ENCODE measurements at places on chromosomes 16 and 17.
A peak's percentile ranks its signal among the peaks of the same experiment; 100 is the strongest.

DNA sequence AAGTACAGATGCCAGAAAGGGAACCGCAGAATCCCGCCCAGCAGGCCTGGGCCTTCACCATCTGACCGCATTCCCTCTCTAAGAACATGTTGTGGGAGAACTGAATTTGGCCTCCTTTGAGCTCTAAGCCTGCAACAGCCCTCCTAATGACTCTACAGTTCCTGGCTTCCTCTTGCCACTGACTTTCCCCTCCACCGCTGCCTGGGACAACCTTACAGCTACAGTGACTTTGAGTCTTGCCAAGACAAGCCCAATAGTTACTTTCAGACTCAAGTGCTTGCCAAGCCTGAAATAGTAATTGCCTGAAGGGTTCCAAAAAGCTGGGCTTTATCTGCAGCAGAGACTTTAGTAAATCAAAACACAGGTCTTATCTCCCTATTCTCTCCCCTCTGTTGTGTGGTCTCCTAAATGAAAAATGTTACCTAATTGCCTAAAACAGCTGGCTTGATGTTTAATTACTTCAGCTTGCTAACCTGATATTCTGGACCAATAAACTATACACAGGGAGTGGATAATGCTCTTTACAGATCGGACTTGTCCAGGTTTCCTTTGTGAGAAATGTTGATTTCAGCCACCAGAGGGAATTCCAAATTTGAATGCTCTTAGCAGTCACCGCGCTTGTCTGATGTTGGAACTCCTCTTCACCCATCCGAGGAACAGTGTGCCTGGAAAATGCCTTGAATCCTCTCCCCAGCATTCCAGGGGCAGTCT lies 85.1 kb upstream of the TBX2 start:
- no peak for DNase-seq

- no peak for DNase-seq
Observed at GRCh38 chr16:83458612-83459011, 349.2 kb upstream of the HSBP1 start.

DNA sequence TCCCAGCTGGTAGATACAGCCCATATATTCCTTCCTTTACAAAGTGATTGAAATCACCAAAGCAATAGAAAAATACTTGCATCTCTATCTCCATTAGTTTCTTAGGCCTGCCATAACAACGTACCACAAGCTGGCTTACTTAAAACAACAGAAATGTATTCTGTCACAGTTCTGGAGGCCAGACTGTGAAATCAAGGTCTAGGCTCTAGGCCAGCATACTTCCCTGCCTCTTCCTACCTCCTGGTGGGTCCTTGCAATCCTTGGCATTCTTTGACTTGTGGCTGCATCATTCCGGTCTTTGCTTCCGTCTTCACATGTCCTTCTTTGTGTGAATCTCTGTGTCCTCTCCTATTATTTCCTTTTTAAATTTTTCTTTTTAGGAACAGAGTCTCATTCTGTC lies 62.5 kb downstream of the ERCC4 start:
- no peak for DNase-seq

DNA sequence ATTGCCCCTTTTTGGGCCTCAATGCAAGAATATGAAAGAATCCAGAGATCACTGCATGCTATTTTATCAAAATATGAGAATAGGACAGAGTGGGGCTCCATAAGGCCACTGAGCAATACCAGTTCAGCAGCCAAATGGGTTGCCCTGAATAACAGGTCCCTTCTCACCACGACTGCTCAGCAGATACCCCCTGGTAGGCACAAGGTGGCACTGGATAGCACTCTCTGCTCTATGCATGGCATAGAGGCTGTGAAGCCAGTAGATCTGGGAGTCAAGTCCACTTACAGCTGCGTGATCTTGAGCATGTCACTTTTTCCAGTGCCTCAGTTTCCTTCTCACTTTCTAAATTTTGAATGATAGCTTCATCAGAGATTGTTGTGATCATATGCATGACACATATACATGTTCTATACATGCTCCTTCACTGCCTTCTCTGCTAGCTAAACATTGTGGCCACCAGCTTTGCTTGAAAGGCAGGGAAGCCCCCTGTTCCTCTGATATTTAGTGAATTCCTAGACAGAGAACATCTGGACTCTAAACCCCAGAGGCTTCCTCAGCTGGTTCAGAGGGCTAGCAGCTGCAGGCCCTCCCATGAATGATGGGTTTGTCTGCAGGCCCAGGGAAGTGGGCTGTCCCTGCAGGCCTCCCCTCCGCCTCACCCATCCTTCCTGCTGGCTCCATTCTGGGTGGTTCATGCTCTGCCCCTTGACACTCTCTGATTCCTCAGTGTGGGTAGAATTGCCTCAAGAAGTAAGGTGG lies 84.9 kb upstream of the ASIC2 start:
- DNase-seq, result no peak

GRCh38 chr17:81120149-81120484 lies 45.2 kb upstream of the PVALEF start:
- no peak for DNase-seq

DNA sequence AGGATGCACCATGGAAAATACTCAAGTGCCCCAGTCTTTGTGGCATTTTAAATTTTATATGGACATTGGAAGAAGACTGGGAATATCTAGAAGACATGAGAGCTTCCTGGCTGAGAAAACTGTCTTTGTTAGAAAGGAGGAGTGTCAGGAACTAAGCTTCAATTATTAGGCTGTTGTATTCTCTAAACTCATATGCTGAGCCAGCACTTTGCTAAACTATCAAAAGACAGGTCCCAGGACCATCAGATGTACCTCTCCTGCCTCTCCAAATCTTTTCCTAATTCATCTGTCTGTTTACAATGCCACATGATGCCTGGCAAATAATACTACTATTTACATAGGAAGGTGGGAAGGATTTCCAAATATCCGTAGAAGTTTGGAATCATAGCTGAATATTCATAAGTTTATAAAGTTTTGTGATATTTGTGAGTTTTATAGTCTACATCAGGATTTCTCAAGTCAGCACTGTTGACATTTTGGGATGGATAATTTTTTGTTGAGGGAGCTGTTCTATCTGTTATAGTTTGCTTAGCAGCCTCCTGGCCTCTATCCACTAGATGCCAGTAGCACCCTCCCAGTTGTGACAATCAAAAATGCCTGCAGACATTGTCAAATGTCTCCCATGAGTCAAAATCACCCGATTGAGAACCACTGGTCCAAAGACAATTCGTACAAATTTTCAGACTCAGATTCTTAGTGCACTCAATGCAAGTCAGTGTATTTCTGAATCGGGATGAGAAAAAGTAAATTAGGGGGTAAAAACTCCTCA lies 61.2 kb upstream of the NETO2 start:
- DNase-seq, result no peak

- DNase-seq, result no peak
Observed at GRCh38 chr16:77562497-77562896, 127.7 kb upstream of the ADAMTS18 start.

DNA sequence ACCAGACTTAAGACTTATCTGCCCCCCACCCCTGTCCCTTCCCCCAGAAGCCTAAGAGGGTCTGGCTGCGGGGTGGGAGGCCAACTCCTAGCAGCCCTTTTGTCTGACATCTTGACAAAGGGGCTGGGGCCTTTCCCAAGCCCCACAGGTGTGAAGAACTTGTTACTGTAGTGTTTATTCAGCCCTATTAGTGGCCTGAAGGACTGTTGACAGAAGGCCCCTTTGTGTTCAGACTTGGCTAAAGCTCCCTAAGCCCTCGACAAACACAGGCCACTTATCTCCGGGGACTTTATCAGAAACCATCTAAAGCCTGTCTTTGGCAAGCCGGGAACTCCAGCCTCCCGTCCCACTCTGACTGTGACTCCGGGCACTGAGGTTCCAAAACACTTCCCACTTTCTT lies 129.8 kb downstream of the NTN1 start:
- DNase-seq, result no peak

- DNase-seq, result no peak
Observed at GRCh38 chr16:16176328-16176727, 47.0 kb downstream of the ABCC6 start.

- DNase-seq, result no peak
Observed at GRCh38 chr17:47846716-47847340, 4.1 kb downstream of the SP6 start.

DNA sequence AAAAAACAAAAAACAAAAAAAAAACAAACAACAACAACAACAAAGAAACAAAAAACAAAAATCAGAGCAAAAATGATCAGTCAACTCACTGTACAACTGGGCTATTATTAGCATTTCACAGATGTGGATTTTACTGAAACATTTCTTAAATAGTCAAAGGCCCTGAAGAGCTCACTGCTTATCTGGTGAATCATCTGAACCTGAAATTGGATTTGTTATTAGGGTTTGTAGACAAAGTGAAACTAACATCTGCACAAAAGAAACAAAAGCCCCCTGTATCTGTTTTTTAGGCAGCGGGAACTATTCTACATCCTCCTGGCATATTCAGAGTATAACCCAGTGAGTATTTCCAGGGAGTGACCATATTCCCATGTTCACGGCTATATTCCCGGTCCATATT lies 32.6 kb upstream of the KSR1 start:
- no peak for DNase-seq

DNA sequence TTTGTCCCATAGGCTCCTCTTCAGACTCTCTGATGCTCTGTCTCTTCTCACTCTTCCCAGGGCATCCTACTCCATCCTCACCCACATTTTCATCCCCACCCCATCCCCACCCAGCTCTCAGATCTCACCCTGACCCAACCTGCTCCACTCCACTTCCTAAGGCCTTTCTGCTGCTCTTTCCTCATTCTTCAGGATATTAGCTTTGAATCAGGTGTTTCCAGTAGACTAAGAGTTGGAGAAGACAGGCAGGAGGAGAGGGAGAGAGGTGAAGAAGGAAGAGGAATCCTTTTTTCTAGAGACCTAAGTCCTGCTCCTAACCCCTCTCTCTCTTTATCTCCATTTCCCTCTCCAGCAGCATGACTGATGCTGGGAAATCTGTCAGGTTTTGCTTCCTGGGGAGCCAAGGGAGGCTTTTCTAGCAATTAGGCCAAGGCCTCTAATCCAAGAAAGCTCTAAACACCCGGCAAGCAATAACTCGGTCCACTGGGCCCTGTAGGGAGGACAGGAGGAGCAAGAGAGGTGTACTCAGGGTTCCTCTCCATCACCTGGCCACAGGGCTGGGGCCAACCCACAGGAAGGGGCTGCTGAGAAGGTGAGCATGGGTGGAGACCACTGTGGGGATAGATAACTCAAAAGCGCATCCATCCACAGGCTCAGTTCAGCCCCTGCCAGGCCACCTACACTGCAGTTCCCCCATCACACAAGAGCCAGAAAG lies 133.3 kb downstream of the TMEM132E start:
- no peak for DNase-seq

GRCh38 chr16:2792940-2793339 lies 5.3 kb upstream of the PRSS41 start:
- DNase-seq, result no peak

DNA sequence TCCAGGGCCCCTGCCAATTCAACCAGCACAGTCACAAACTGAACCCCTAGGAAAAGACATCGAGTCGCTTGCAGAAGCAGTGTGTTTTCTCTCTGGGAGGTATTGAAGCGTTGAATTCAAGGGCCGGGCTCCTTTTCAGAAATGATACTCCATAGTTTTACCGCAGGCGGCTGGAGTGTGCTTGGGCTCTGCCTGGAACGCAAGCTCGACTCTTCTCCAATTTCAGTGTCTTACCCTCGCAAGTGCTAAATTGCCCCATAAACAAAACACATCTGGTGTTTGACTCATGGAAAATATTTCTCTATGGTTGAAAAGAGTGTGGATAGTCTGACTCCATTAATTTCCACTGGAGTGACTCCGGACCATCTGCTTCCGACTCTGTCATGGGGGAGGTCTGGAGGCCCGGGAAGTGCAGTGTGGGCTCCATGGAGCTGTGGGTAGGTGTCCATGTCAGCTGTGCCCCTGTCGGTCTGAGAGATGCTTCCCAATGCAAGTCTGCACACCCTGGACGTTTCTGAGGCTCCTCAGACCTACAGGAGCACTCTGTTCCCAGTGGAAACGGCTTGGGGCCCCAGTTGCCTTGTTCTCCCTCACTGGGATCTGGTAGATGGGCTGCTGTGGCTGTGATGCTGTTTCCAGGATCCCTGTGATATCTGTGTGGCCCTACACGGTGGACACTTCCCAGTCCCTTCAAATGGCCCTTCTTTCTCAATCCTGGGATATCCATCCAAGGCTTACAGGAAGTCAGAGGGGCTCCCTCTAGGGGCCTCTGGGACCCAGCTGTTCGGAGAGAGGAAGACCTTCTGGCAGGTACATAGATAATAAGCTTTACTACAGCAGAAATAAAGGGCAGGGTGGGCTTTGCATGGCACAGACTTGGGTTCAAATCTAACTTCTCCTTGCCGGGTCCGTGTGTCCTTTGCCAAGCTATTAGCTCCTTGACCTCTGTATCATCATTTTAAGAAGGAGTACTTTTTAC lies 119.8 kb upstream of the CDH13 start:
- no peak for DNase-seq

DNA sequence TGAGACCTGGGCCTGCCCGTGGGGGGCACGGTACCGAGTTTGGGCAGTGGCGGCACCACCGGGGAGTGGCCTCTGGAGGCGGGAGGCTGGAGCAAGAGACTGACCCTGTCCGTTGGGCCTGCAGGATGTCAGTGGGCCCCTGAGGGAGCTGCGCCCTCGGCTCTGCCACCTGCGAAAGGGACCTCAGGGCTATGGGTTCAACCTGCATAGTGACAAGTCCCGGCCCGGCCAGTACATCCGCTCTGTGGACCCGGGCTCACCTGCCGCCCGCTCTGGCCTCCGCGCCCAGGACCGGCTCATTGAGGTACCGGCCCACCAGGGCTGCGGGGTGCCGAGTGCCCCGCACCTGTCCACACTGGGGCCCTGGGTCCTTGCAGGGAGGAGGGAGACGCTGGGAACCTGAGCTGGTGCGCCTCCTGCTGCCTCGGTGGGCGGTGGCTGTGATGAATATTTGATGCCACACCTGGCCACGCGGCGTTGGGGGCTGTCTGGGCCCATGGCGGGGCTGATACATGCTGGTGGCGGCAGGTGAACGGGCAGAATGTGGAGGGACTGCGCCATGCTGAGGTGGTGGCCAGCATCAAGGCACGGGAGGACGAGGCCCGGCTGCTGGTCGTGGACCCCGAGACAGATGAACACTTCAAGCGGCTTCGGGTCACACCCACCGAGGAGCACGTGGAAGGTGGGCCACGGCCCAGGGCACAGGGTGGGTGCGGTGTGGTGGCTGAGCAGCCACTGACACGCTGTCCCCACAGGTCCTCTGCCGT lies 9.7 kb downstream of the NHERF2 start:
- DNase-seq, result no peak

GRCh38 chr17:58531661-58532554 lies 17.5 kb upstream of the MTMR4 start:
- no peak for DNase-seq

GRCh38 chr17:685006-685405 lies 29.6 kb downstream of the VPS53 start:
- no peak for DNase-seq

DNA sequence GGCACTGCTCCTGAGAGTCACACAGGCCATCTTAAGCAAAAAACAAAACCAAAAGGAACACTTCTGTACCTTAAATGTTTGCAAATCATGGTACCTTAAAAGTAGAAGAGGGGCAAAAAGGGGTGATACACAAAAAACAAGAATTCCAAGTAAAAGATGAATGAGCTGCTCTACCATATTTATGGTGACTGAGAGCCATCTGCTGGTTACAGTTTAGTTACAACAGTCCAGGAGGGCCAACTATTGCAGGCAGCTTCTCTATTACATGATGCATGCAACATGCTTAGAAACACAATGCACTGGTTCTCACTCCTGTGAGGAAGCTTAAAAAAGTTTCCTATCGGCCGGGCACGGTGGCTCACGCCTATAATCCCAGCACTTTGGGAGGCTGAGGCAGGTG lies 53.5 kb downstream of the STX8 start:
- peak; percentile 3 for DNase-seq

Data from stimulated activated naive CD4-positive, alpha-beta T cell (primary cell).